Brain (organoid and tissue), 16 donors: ENCODE measurements at places on chromosomes 2 and 18.
A peak's percentile ranks its signal among the peaks of the same experiment; 100 is the strongest.

DNA sequence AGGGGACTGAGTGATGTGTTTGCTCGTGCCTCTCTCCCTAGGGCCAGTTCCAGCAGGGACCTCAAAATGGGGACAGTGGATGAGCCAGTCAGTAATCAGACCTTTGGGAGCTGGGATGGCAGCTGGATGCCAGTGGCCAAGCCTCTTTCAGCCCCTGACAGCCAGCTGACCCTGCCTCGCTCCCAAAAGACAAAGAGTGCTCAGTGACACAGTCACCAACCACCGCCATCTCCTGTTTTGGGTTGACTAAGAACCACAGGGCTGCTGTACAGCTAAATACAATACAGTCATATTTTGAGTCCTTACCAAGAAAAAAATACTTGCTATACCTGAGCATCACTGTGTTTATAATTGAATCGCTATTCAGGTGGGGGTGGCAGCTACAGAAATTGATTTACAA is 75.7 kb downstream of the POU3F3 start:
- no peak for DNase-seq

DNA sequence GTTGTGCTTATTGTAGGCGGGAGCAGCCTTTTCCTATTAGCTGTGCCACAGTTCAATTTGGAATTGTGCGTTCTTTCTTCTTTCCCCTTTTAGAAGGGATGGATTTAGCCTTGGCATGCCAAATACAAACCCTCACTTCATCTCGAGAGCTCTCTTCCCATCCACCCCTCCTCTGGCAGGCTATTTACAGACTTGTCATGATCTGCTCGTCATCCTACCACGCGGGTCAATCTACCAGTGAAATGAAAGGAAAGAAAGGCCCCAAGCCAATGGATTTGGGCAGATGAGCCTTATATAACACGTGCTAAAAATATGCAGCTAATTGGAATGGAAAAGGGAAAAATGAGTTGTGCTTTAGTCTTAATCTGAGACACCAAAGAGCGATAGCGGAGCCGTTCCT is 277.5 kb downstream of the PRKCE start:
- DNase-seq, result no peak

DNA sequence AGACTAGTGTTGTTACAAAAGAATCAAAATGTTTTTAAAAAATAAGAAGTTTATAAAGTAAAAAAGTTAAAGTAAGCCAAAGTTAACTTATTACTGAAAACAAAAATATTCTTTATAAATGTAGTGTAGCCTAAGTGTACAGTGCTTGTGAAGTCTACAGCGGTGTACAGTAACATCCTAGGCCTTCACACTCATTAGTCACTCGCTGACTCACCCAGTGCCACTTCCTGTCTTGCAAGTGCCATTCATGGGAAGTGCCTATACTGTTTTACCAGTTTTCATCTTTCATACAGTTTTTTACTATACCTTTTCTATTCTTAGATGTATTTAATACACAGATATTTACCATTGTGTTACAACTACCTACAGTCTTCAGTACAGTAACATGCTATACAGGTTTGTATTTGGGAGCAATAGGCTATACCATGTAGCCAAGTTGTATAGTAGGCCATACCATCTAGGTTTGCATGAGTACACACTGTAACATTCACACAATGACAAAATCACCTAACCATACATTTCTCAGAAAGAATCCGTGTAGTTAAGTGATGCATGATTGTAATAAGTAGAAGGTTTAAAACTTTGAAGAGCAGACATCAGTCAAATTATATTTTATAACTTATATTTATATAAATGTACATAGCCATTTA is 13.4 kb downstream of the SERPINB7 start:
- DNase-seq, result no peak

DNA sequence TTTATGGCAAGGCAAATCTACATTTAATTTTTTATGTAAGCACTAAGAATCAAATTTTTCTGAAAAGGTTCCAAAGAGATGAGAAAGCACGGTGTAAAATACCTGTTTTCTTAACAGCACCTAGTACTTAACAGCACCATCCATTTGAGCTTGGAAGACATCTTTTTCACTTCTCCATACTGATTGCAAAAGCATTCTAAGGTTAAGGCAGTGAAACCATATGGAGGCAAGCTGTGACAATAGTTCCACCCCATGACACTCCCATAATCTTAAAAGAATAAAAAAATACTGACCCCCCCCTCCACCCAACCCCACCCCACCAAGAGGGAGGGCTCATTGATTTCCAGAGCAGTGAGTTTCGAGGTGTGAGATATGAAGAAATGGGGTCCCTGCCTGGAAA is 60.6 kb downstream of the ZCCHC2 start:
- no peak for DNase-seq

DNA sequence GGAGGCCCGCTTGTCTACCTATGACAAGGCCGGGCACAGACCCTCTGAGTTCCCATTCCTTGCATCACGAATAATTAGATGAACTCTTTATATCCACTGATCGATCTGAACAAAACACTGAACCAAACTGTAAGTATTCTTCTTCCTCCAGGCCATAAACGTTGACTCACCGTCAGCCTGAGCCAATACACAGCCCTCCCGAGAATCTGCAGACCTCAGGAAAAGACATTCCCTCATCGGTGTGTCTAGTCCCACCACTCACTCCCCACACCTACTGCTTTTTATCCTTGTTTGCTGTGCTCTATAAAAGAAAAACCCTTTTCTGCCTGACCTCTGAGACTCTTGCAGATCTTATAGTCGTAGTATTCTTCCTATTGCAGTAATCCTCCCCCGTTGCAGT is 41.0 kb downstream of the TMEM87B start:
- DNase-seq, result no peak

- no peak for DNase-seq
Observed at GRCh38 chr2:165777522-165778186, 16.4 kb downstream of the GALNT3 start.

- no peak for DNase-seq
Observed at GRCh38 chr2:27255187-27255586, 7.7 kb downstream of the SLC30A3 start.

- no peak for DNase-seq
Observed at GRCh38 chr2:138030459-138030858, 66.2 kb downstream of the HNMT start.

DNA sequence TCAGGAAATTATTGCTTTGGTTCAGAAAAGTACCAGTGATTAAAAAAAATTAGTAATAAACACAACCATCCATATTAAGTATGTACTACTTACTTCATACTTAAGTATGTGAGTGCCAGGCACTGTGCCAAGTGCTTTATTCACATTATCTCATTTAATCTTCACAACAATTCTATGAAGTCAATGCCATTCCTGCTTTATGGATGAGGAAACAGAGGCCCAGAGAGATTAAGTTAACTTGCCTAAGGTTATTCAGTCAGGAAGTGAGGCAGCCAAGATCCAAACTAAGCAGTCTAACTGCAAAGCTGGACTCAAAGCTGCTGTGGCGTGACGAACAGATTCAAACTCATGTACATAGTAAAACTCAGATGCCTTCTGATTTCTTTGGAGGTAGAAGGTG is 22.3 kb downstream of the DTNB start:
- no peak for DNase-seq

GRCh38 chr18:21629089-21629832 is 17.1 kb downstream of the SNRPD1 start:
- no peak for DNase-seq

DNA sequence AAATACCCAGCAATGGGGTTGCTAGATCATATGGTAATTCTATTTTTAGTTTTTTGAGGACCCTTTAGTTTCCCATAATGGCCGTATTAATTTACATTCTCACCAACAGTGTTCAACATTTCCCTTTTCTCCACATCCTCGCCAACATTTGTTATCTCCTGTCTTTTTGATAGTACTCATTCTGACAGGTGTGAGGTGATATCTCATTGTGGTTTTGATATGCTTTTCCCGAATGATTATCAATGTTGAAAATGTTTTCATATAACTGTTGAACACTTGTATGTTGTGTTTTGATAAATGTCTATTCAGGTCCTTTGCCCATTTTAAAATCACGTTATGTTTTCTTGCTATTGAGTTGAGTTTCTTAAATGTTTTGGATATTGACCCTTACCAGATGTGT is 5.8 kb upstream of the RIF1 start:
- DNase-seq, result no peak

GRCh38 chr18:9838144-9838877 is 47.5 kb upstream of the TXNDC2 start:
- DNase-seq, result no peak

- DNase-seq, result no peak
Observed at GRCh38 chr18:55465313-55465712, 122.7 kb downstream of the TCF4 start.

DNA sequence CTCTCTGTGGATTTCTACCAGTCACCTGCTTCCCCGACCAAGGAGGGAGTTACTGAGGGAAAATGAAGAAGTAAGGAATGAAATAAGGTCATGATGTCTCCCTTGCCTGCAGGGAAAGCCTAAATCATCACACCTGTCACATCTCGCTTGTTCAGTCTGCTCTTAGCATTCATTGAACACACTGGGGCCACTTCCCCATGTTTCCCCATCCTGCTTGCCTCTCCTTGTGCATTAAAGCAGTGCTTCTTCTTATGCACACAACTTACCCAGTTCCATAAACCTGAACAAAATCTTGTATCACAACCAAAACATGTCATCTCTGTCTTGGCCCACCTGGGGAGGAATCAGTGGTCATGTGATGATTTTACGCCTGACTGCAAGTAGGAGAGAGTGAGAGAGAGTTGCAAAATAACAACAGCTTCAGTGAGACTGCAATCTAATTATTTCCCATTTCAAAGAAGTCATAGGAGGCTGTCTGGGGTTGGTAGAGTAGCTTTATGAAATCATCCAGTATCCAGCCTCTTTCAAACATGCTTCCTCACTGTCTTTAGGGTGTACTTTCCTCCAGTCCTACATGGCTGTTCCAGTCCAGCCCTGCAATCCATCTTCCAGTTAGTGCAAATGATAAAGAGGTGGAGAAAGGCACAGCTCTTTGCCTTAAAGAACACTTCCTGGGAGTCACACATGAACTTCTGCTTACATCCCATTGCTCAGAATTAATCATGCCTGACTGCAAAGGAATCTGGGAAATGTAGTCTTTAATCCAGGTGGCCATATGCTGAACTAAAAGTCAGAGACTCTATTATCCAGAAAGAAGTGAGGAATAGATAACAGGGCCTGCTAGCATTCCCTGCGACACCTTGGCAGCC is 220.1 kb downstream of the HAUS1 start:
- DNase-seq, result peak; percentile 83

- no peak for DNase-seq
Observed at GRCh38 chr18:3248658-3249359, 1.2 kb downstream of the MYL12A start.

GRCh38 chr2:55025082-55025481 is 25.2 kb downstream of the RTN4 start:
- no peak for DNase-seq

GRCh38 chr2:137964066-137964858 is at the start of gene HNMT:
Gene HNMT, plus strand, starts transcription at chr2:137964473. Its CDS starts 19 bp downstream, at chr2:137964492.
- DNase-seq, result peak; percentile 83

GRCh38 chr18:25898965-25899364 is 191.4 kb downstream of the SS18 start:
- DNase-seq, result no peak

GRCh38 chr18:48493434-48494230 is 45.2 kb upstream of the CTIF start:
- DNase-seq, result no peak

- no peak for DNase-seq
Observed at GRCh38 chr2:159209341-159210306, 76.9 kb downstream of the WDSUB1 start.

- no peak for DNase-seq
Observed at GRCh38 chr2:150468350-150468960, 19.0 kb downstream of the RND3 start.

DNA sequence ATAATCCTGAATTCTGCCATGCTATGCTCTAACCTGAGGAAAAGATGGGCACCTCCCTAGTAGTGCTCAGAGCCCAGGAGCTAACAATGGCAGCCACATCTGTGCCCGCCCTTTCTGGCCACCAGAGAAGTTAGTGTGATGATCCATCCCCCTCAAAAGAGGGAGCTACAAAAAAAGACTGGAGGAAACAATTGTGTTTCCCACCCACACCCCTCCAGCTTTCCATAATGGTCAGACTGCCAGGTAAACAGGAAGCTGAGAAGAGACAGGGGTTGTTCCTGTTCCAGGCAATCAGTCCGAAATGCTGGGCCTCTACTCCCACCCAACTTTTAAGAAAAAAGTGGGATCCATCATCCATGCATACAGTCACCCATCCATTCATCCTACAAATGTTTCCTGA is 3.2 kb downstream of the TBC1D8 start:
- no peak for DNase-seq

DNA sequence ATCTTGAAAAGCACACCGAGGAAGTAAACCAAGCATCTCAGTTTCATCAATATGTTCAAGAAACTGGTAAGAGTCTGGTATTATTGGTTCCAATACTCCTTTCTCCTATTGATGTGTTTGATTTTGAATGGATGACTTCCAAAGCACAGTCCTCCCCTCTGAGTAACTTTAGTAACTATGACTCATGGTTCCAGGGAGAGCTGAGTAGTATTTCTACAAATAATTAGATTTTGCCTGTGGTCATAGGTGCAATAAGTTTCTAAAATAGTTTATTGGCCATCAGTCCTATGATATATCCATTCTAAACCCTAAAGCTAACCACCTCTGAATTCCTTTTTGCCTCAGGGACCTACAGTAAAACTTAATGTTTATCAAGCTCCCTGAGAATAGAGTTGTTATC is 352.4 kb downstream of the XIRP2 start:
- DNase-seq, result no peak

DNA sequence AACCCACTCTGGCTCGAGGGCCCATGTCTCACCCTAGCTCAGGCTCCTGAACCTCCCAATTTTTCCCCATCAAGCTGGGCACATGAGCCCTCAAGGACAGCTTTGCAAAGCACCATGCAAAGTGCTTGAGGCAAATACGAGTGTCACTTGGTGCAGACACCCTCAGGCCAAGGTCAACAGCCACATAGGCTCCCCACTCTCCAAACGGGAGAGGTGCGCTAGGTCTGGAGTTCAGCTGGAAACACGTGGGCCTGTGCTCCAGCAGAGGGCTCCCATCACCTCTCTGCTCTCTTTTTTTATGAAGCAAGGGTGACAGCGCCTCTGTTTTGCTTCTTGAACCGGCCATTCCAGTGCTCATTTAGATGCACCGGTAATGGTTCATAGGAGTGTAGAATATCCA is 11.9 kb upstream of the ARHGAP25 start:
- no peak for DNase-seq

- DNase-seq, result peak; percentile 28
Observed at GRCh38 chr2:189913821-189914220, 129.6 kb downstream of the PMS1 start.

- no peak for DNase-seq
Observed at GRCh38 chr2:55452879-55453278, 33.2 kb upstream of the CCDC88A start.

DNA sequence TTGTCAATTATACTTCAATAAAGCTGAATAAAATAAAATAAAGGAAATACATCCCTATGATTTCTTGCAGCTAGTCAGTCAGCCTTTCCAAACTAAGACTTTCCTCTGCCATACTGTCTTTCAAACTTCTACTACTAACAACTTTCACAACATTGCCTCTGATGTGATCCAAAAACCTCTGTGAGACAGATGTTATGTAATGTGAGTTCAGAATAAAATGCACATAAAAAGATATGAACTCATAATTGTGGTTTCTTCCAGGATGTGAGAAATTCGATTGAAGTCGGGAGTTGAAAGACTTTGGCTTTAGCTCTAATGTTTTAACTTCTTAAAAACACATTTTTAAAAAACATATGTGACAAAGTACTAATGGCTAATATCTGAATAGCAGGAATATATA is 98.7 kb downstream of the PIGN start:
- DNase-seq, result no peak

- no peak for DNase-seq
Observed at GRCh38 chr2:153235516-153235915, 243.0 kb downstream of the RPRM start.
